ENCODE measurements at places on chromosomes 5 and 9.

DNA sequence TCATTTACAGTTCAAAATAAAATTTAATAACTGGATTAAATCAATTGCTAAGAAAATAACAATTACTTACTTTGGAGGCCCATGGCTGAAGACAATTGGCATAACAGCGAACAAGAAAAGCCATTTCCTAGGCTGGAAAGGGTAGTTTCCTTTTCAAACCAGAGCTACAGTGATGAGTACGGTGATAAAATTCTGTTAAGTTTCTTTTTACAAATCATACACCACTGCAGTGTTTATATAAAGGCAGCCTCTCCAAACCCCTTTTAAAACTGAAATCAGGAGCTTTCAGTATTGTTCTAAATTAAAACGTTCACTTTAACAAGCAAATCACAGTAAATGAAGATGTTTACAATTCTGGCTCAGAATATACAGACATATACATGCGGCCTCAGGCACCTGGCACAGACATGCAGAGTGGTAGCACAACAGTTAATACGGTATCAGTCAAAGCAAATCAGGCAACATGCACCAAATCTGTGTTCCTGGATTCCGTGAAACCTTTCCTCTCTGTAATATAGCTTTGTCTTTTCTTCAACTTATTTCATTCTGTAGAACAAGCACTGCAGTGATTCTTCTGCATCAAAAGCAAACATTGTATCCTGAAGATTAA lies 102.9 kb downstream of the RAPGEF6 start:
- peak; percentile 49 for DNase-seq

- no peak for DNase-seq
These were observed 1.7 kb downstream of the TUT7 start for GRCh38 chr9:86352440-86353077.

DNA sequence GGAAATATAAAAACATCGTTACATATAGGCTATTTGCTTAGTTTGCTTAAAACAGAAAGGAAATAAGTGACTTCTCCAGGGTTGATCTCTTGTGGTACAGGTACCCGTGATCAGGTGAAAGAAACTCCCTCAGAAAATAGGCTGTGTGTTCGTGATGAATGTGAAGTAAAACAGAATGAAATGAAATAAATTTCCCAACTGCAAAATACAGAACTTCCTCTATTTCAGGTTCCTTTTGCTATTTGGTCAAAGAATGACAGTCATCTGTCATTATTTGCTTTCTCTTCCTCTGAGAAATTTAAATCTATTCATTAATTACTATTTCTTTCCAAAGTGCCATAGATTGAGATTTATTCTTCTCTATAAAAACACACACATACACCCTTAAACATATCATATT lies 408.1 kb downstream of the FAM170A start:
- peak; percentile 26 for DNase-seq

GRCh38 chr5:178667688-178668087 lies 40.8 kb upstream of the CLK4 start:
- no peak for DNase-seq

GRCh38 chr5:178496642-178497041 lies 93.6 kb downstream of the COL23A1 start:
- no peak for DNase-seq

DNA sequence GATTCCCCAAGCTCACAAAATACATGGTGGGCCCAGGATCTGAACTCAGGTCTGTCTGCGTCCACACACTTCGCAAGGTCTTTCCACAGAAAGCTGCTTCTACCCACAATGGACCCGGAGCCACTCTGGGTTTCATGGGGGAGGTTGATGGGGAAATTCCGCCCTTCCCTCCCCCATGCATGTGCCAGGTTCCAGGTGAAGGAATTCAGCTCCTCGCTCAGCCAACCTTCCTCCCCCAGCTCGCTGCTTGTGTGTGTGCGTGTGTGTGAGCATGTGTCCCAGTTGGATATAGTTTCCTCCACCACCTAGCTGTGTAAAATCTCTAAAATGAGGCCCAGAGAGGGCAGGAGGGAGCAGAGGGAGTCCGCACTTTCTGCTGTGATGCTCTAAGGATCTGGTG lies 1.0 kb downstream of the PTGS1 start:
- peak; percentile 12 for DNase-seq

DNA sequence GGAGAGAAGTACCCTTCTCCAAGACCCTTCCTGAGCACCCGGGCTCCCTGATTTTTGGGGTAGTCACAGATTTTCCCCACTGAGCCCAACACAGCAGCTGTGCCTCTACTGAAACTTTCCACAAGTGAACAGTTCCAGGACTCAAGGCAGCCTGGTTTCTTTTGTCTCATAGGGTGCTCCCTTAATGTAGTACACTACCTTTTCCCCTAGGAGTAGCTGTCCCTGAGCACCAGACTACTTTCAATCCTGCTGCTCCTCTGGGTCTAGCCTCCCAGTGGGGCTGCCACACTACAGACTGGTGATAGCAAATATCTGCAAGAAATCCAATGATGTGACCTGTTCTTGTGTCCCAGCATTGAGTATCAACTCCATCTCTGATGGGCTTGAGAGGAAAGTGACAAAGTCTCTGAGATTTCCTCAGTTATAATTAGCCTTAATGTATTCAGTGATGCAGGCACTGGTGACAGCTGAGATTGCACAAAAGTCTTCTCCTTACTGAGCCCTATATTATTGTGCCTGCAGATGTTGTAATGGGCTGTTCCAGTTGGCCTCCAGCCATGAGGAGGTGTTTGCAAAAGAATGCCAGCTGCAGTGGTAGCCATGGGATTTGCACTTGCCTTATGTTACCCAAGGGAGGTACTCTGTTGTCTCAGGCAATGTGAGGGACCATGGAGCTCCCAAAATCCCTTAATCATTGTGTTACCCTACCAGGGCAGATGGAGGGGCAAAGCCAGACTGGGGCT lies 1802.5 kb downstream of the EFNA5 start:
- DNase-seq, result no peak

GRCh38 chr5:177005619-177006264 lies 837 bp downstream of the UIMC1 start:
- peak; percentile 64 for DNase-seq

GRCh38 chr9:82820186-82820585 lies 242.8 kb downstream of the RASEF start:
- no peak for DNase-seq

- DNase-seq, result no peak
These were observed 40.4 kb downstream of the LIX1 start for GRCh38 chr5:97102010-97102470.

DNA sequence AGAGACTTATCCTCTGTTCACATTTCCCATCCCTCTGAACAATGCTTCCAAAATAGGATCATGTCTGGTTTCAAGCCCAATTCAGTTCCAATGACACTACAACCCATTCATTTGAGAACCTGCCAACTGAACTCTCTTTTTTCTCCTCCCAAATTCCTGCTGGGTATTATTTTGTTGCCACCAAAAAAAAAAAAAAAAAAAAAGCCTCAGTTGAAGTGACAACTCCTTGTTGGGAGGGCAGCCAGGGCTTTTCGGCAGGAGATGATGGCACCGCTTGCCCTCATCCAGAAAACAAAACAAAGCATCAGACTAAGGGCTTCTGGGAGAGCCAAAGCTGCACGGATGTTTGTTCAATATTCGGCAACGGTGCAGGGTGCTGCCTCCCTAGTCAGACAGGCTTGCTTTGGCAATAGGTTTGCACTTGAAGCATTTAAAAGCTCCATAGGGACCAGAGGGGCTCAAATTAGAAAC lies 30.6 kb upstream of the TRIM32 start:
- no peak for DNase-seq

DNA sequence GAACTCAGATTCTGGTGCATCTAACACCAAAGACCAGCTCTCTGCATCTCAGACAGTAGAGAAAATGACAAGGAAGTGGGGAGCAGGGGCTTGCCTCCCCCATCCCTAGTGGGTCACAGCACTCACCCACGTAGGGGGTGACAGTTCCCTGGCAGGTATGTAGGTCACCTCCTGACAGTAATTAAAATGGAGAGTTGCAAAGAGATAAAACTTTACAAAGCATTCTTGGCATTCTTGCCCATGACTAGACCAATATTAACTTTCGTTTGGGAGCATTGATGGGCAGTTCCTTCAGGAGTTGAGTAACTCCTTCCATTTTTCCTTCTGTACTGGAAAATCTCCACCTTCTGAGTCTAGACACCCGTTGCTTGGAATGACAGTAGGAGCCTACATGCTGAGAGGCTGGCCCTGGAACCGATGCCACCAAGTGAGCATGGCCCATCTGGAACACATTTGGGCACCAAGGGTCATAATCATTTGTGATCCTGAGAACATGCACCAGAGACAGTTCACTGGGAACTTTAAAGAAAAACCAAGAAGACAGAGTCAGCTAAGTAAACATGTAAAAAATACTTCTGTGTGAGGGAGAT lies 81.5 kb upstream of the MSX2 start:
- no peak for DNase-seq

DNA sequence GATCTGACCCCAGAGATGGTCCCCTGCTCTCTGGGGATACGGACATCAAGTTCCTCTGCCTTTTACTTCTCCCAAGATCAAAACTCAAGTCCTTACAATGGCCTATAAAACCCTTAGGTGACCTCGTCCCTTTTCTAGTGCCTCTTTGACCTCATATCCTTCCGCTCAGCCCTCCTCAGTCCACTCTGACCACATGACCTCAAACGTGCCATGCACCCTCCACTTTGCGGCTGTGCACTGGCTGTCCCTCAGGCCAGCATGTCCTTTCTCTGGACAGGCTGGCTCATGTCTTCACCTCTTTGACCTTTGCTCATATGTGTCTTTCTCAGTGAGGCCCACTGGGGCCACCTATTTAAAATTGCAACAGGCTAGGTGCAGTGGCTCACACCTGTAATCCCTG lies 14.7 kb downstream of the TRMO start:
- no peak for DNase-seq

- no peak for DNase-seq
These were observed 22.8 kb downstream of the PTCH1 start for GRCh38 chr9:95494022-95494415.

- peak; percentile 84 for DNase-seq
These were observed 40.7 kb downstream of the SECISBP2 start for GRCh38 chr9:89358985-89359384.

- no peak for DNase-seq
These were observed 22.5 kb downstream of the MEF2C start for GRCh38 chr5:88860501-88860900.

GRCh38 chr5:61737301-61737963 lies 405.4 kb downstream of the ZSWIM6 start:
- no peak for DNase-seq

GRCh38 chr9:110588296-110588695 lies 8.8 kb upstream of the SVEP1 start:
- no peak for DNase-seq

GRCh38 chr5:170238456-170239196 lies 5.8 kb downstream of the C5orf58 start:
- no peak for DNase-seq

DNA sequence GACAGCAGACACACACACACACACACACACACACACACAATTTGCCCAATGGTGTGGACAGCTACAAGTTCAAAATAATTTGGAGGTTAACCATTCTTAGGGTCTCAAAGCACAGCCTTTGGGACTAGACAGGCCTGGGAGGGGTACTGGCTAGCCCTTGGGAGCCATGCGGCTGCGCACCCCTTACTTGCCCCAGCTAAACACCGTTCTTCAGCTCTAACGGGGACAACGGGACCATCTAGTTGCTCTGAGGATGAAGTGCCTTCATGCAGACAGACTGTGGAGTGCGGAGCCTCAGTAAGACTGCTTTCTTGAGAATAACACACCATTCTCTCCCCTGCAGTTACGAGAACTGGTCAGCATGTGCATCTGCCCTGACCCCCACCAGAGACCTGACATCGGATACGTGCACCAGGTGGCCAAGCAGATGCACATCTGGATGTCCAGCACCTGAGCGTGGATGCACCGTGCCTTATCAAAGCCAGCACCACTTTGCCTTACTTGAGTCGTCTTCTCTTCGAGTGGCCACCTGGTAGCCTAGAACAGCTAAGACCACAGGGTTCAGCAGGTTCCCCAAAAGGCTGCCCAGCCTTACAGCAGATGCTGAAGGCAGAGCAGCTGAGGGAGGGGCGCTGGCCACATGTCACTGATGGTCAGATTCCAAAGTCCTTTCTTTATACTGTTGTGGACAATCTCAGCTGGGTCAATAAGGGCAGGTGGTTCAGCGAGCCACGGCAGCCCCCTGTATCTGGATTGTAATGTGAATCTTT lies 64.6 kb downstream of the PSMB7 start:
- no peak for DNase-seq

DNA sequence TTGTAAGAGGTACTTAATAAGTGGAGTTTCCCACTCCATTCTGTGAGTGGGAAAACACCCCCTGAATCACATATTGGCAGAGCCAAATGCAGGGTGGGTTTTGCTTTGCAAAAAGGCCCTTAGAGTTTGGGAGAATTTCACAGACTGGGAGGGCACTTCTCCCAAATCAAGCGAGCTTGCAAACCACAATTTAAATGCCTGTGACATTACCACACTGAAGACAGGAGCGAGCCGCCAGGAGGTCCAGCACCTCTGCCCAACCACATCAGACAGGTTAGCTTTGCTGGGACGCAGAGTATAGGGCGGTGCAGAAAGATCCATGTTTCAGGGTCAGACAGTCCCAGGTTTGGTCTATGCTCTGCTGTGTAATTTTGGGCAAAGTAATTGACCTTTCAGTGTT lies 2.3 kb downstream of the ALAD start:
- no peak for DNase-seq

DNA sequence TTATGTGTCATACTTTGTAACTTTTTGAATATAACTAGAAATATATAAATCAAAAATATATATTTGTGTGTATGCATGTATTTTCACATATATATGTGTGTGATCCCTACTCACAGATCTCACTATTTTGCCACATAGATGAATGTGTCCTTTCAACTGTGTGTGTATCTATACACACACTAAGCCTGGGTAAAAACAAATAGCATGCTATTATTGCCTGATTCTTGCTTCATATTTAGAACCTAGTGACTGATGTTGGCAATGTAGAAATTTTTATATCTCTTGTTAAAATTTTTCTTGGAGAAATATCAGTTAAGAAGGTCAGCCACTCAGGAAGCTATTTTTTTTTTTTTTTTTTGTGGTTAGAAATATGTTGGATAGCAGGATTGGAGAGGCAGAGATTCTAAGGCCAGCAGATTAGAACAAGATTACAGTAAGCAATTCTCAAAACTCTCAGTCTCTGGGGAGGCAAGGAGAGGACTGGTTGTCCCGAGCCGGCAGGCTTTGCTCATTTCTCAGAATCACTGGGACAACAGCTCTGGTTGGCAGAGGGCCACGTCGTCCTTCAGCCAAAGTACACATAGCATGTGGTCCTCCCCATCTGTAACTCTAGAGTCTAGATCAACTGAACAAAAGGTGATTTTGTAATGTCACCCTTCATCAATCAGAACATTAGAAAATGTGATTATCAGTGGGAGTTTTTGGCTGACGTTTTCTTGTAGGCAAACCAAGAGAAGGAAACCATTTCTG lies 19.7 kb downstream of the C6 start:
- no peak for DNase-seq

DNA sequence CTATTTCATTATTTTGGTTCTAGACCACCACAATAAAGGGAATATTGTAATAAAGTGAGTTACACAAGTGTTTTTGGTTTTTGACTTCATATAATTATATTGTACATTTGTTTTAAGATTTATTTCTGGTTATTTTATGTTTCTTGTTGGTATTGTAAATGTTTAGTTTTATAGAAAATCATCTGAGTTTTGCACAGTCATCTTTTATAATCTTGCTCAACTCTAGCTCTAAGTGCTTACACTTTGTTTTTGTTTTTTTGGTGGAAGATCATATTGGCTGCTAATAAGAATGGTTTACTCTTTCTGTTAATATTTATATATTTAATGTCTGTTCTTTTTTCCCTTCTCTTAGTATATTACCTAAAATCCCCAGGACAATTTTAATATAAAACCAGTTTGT lies 135.0 kb downstream of the CNTLN start:
- no peak for DNase-seq

All from common myeloid progenitor, CD34-positive (primary cell).